ENCODE measurements at places on chromosomes 7 and 10.

GRCh38 chr7:28920424-28920823 lies 37.7 kb downstream of the TRIL start:
- no peak for DNase-seq

DNA sequence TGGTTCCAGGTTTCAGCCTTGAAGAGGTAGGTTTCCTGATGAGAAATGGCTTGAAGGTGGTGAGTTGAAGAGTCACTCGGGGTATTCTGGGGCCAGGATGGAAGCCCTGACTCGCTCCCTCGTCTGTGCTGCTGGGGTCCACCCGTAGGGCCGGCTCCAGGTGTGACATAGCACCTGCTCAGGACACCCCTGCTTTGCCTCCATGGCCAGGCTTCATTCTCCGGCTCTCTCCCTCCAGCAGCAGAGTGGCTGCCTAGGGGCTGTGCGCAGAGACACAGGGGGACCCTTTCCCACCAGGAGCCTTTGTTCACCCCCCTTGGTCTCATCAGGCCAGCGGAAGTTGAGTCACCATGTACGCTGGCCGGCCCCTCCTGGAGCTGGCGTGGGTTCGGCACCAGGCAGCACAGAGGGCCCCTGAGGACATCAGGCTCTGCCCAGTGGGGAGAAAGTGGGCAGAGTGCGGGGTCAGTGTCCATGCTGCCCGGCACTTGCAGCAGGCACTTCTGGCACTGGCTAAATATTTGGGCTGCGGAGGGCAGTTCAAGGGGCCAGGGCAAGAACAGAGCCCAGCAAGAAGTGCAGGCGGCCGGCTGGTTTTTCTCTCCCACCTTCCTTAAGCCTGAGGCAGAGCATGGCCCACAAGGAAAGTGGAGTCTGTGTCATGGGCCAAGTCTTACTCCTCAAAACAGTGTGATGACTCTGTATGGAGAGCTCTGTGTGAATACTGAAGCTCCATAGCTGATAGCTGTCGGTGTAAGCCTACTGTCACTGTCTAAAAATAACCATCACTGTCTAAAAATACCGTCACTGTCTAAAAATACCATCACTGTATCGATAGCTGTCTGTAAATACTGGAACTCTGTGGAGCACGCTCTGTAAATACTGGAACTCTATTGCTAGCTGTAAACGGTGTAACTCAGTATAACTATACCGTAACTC lies 3.7 kb upstream of the PRKAR1B start:
- DNase-seq = no peak

DNA sequence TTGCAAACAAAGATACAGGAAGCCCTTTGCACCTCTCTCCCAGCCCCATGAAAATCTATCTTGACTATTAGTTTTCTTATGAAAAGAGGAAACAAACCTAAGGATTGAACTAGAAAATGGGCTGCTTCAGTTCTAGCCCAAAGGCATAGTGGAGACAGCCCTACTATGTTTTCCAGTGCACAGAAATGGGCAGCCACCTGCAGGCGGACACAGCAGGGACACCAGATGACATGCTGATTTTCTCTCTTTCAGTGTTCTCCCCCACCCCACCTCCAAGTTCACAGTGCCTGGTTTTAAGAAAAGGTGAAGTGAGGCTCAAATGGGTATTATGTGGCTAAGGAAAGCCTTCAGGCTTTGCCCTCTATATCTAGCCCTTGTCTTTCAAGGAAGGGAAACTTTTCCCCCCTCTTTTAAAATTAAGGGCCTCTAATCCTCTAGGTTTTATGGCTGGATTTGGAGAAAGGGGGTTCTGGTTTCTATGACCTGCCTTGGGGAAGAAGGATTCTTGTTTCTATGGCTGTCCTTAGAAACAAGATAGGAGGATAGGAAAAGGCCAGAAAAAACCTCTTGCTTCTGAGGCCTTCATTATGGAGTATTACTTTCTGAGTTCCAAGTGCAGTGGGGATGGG lies 23.5 kb upstream of the DDX50 start:
- no peak for DNase-seq

DNA sequence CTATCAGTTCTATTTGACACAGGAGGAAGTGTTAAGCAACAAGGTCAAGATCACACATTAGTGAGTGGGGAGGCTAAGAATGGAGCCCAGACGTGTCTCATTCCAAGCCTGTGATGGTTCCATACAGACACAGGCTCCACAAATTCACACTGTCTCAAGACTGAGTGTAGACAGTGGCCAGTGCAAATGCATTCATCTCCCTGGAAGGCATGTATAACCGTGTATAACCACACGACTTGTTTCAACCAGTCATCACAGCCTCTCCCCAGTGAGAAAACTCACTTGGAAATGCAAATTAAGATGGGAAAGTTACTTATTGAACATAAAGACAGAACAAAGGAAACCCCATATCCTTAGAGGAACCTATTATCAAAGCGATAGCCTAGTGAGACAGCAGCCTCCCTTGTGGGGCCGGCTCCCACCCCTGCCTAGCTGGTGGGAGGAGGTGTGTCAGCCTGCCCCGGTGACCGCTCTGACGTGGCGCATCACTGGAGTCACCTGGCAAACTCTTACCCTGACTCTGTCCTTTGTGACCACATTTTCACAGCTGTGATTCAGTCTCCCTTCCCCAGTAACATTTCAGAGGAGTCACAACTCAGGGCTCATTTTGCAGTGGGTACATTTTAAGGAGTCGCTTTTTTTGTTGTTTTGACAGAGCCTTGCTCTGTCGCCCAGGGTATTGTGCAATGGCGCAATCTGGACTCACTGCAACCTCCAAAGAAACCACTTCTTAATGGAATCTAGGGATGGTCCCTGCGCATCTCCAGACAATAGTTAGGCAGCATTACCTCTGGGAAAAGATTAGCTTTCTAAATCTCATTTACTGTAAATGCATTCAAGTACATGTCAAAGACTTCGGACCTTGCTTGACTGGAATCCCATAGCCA lies 126.6 kb upstream of the PARD3 start:
- DNase-seq = no peak

DNA sequence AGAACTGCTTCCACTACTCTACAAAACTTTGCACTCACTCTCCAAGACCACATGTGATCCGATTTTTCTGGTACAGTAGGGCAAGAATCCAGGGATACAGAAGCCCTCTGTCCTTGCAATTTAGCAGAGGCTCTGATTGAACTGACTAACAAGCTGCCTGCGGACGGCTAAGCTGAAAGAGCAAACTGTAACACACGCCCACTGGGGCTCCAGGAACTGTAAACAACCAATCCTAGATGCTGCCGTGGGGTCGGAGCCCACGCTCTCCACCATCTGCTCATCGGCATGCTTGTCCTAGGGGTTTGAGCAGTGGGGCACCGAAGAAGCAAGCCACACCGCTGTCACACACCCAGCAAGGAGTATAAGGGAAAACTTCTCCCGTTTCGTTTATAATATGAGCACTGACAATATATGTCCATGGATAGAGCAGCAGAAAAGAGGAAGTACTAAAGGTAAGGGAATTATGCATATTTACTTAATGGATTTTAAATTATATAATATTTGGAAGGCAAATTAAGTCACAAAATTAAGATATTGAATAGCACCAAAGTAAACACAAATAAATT lies 634.4 kb upstream of the POT1 start:
- DNase-seq = peak; percentile 88

DNA sequence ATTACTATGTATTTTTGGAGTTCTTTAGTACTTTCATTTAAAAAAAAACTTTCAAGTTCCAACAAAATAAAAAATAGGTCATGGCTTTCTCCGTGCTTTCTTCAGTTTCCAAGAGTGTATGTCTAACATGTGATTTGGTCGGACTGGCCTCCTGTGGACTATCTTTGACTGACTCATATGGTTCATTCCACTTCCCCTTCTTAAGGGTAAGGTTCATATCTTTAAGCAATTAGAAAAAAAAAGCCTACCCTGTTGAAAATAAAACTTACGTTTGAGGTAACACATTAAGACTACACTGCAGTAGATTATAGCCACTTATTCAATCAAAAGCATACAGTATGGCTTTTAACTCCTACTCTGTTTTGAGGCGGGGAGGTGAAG lies 112.8 kb upstream of the AHR start:
- DNase-seq = no peak

- peak; percentile 63 for DNase-seq
These were observed 337.7 kb upstream of the NPVF start for GRCh38 chr7:25565949-25566348.

DNA sequence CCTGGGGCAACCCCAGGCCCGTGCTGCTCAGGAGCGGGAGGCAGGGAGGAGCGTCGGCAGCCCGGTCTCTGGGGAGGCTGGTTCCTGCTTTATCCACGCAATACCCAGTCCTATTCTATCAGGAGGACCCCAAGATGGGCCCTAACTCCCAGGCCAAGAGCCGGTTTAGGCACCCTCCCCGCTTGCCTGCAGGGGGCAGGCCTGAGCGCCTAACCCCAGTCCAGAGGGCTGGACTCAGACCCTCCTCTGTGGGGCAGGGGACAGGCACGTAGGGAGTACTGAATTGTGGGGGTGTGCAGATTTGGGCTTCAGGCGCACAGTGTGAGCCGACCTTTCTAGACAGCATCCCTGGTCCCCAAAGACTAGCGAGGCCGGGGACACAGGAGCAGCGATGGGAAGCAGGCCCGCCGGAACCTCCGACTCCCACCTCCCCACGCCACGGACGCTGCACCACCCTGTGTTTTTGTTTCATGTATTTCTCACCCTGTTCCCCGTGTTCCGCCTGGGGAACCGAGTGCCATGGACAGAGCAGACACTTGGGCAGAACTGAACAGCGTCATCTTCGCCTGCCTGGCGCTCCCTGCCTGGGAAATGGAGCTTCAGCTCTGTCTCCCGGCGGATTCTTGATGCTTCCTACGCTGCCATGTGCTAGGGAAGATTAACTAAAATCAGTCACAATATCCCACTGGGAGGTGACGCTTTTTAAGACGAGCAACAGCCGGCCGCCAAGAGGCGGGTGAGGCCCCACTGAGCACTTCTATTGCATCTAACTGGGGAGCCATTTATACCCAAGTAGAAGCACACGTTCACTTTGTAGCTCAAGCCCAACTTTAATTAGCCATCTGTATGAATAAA lies 5.3 kb downstream of the NUDT1 start:
- DNase-seq = no peak

- DNase-seq = no peak
These were observed 24.1 kb downstream of the MNX1 start for GRCh38 chr7:156986378-156986777.

GRCh38 chr10:50397312-50398140 lies 146.2 kb upstream of the ASAH2 start:
- no peak for DNase-seq

- DNase-seq = no peak
These were observed 161.0 kb downstream of the HERPUD2 start for GRCh38 chr7:35533902-35534301.

GRCh38 chr7:47215049-47215448 lies 366.9 kb downstream of the TNS3 start:
- DNase-seq = no peak

DNA sequence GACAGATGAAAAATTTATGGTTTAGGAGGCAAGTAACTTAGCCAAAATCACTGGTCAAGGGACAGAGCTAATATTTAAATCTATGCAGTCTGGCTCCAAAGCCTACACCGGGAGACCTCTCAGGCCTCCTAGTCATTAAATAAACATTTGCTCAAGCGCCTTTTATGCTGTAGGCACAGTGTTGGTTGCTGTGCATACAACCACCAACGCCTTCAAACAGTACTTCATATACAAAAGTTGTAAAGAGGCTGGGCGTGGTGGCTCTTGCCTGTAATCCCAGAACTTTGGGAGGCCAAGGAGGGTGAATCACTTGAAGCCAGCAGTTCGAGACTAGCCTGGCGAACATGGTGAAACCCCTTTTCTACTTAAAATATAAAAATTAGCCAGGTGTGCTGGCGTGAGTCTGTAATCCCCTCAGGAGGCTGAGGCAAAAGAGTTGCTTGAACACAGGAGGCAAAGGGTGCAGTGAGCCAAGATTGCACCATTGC lies 159.8 kb downstream of the MAGI2 start:
- DNase-seq = peak; percentile 75

DNA sequence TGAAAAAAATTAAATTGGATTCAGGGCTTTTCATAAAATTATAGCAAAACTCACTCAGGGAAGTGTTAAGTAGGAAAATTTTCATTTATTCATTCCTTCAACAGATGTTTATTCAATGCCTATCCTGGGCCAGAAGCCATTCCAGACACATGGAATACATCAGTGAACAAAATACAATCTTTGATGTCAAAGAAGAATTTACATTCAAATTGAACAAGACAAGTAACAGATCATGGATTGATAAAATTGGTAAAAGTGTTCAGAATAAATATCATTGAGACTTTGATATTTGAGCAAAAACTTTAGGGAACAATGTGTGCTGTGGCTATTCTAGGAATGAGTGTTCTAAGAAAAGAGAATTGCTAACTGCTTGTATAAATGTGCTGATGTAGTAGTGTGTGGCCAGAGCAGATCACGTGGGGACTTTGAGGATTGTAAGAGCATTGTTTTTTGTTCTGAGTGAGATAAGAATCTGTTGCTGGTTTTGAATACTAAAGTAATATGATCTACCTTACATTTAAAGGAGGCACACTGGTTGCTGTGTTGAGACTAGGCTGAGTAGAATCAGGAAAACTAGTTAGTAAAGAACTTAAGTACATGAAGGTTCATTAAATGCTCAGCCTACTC lies 957.2 kb downstream of the PCDH15 start:
- no peak for DNase-seq

DNA sequence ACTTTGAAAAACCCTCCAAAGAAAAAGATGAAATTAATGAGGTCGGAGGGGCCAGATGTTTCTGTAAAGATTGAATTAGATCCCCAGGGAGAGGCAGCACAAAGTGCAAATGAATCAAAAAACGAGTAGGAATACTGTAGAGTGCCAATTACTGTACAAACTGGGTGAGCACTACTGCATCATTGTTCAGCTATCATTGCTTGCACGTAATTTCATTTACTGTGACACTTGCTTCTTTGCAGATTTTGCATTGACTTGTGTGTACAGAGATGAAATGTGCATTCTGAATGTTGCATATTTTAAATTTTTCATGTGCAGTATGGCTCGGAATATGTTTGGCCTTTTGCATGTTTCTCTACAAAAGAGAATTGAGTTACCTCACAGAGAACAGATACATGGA lies 123.7 kb downstream of the LCOR start:
- DNase-seq = no peak

DNA sequence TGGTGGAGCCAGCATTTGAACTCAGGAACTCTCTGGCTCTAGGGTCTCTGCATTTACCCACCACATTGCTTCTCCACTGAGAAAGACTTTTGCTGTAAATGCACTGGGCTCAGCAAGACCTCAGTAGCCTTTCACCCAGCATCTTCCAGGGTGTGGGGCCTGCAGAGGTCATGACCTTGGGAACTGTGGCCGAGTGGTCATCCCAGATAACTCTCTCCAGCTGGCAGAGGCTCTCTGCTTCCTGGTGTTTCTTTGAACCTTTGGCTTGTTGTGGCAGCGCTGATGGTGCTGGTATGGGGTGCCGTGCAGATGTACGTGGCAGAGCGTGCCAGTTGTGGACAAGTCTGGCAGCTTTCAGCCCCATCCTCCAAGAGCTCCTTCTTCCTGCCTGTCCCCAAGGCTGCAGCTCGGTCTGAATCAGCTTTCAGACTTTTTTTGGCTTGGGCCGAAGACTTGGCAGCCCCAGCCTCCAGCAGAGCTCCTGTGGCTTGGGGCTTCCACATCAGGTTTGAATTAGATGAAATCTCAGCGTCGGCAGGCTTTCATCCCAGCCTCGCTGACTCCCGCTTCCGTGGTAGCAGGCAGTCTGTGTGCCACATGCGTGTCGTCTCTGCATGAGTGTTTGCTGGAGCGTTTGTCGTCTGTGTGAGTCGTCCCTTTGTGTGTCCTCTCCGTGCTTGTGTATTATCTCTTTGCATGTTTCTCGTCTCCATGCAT lies 21.5 kb downstream of the ADAMTS14 start:
- DNase-seq = no peak
